NCI-H1092 treated with DMSO at 0.1 percent for 48 hours (cell line): ENCODE measurements at places on chromosomes 3 and 15.

DNA sequence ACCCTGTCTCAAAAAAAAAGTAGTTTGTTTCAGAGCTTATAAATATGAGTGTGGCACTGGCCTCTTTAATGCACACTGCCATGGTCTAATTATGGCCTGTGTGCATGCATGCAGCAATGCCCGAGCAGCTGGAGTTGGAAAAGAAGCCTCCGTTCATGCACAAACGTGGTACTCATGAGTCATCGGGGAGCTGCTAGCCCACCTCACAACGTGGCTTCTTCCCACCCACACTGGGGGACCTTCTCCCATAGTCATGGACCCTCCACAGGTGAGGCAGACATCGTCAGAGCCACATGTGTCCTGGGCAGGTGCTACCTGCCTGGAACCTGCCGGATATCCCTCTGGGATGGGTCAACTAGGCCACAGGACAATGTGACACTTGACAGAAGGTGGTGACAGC lies 66.7 kb downstream of the ATP10A start:
- no peak for DNase-seq

DNA sequence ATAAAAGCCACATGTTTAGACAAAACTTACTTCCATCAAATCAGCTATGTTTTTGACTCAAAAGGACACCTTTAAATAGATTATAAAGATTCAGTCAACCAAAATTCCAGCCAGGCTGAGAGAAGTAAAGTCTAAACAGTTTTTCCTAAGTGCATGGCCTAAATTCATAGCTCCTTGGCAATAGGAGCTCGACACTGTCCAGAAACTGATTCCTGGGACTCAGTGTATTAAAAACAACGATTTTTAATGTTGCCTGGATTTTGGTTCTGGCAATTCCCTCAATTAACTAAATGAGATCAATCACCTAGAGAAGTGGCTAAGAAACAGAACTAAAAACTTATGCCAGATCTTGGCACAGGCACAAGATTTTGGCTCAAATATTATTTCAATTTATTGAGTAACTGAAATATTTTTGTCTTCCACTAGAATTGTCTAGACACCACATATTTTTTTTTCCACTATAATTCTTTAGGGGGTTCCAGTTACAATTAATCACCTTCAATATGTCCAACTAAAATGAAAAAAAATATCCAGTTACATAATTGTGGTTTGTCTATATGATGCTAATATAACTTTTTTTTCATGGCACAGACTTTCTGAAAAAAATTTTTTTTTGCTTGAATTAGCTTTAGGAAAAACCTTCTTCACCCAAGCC lies 135.9 kb downstream of the TFDP2 start:
- DNase-seq, result no peak

GRCh38 chr3:122094125-122094524 lies 39.0 kb downstream of the CD86 start:
- DNase-seq, result no peak

DNA sequence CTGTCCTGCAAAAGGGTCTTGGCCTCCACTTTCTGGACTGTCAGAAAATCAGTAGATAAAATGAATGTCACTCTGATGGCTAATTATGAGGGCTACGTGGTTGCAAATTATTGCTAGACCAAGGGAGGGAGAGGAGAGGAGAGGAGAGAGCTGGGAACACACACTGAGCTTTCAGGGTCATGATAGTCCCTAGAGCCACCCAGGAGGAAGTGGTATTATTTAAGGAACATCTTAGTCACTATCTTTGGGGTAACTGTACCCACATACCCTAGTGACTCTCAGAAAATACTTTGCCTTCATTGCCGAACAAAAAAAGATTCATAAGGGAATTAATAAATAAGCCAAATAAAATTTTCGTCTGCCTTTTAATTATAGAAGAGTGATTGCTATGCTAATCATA lies 642.3 kb upstream of the CFAP20DC start:
- DNase-seq, result no peak

DNA sequence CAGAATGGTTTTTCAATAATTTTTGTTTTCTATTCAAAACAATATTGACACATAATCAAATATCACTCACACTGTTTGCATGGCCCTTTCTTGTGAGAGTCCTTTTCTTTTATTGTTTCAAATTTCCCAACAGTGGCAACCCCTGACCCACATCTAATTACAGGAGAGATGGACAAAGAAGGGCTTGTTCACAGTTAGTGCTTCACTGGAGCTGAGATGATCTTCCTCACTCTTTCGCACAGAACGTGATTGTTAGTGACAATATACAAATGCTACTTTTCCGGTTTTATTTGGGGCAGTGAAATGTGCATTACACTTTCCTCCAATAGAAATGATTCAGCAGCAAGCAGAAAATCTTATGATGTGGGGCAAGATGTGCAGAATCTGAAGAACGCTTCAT lies 38.6 kb upstream of the TTC14 start:
- DNase-seq, result no peak

DNA sequence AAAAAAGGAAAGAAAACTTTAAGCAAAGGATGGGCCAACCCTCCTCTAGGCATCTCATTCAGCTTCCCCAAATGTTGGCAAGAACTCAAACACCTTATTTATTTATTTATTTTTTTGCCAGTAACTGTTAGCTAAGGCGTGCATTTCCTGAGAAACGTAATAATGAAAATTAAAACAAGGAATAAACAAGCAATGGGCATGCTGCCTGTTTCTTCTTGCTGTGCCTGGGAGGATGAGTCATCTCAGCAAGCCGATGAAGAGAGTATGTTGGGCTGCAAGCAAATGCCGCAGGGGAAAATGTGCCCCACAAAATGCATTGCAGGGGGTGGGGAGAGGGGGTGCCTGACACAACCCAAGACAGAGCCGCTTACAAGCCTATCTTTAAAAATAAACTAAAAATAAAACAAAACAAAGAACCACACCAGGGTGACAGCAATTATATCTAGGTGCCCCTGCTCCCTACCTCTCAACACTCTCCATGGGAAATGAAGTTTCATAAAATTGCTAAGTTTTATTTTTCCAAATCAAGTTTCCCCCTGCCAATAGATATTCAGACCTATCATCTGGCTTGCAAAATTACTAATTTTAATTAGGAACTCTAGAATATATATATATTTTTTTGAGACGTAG lies 40.3 kb downstream of the EIF4E3 start:
- DNase-seq, result no peak

DNA sequence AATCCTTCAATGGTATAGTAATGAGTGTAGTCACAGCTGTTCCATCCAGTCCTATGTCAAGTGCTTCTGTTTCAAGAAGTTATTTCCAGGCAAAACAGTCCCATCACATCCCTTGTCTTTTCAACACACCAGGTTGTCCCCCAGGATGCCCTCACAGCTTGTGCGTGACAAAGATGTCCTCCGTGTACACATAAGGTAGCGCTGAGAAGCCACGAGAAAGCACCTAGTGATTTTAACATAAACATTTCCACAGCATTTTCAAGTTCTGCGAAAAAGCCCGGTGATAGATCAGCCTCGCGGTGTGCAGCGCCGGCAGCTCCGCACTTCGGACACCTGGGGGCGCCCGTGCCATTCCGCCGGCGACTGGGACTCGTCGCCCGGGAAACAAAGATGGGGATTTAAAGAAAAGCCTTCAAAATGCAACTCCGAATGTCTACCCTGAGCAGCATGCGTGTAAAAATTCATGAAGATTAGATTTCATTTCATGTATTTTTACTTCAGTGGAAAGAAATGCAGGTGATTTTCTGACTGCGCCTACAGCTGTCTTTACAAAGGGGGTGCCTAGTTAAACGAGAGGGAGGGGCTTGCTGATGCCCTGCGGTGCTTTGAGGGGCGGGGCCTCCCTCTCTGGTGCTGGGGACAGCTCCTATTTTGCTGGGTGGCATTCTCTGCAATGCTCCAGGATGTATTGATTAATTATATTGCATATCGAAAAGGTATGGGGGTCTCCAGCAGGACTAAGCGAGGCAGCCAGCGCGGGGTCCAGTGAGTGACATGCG lies 49.9 kb downstream of the KY start:
- peak; percentile 56 for DNase-seq

GRCh38 chr3:123143669-123144411 lies 57.9 kb upstream of the SEC22A start:
- no peak for DNase-seq

- no peak for DNase-seq
These were observed 12.3 kb upstream of the PDZRN3 start for GRCh38 chr3:73637042-73637441.

- no peak for DNase-seq
These were observed 56.6 kb downstream of the CEP63 start for GRCh38 chr3:134542287-134542958.
